ENCODE measurements at places on chromosomes 1 and 21.
A peak's percentile ranks its signal among the peaks of the same experiment; 100 is the strongest.

DNA sequence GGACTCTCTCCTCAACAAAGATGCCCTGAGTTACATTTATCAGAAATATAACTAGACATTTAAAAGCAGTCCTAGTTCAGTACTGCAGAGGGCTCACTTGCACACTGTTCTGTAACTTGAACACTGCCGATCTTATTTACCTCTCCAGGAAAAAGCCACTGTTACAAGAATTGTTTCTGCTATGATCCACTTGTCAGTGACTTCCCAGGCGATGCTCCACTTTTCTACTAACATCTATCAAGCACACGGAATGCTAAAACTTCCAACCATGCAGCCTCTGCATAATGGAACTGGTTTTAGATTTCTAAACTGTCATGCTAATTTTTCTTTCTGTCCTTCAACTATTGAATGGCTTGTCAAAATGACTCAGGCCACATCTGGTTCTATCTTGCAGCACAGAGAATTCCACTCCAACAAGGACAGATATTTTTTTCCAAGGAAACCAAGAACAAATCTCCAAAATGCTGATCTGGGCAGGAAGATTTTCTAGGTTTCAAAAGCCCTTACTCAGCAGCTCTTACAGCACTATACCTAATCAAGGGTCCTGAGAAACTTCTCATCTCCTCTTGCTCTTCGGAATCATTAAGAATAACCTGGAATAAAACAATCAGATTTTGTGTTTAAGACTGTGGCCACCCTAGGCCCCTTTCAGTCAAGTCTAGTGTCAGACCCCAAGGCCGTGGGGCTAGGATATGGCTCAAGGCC lies 9.9 kb downstream of the SEC16B start:
- no peak for DNase-seq

DNA sequence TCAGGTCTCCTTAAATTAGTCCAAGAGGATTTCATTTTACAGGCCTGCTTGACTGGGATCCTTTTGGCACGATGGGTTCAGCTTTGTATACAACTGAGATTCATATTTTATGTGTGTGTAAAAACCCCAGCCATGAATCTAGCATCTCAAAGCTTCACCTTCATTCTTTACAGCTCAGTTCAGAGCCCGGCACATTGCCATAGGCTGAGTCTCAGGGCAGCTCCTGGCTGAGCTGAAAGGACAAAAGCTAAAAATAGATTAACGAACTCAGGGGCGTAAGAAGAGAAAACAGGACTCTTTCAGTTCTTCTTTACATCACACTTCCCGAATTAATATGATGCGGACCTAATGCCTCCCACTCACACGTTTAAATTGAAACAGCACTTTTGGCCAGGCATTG lies 262.8 kb upstream of the PBX1 start:
- DNase-seq = no peak

- DNase-seq = no peak
Observed at GRCh38 chr1:186165303-186165702, 209.8 kb downstream of the TPR start.

DNA sequence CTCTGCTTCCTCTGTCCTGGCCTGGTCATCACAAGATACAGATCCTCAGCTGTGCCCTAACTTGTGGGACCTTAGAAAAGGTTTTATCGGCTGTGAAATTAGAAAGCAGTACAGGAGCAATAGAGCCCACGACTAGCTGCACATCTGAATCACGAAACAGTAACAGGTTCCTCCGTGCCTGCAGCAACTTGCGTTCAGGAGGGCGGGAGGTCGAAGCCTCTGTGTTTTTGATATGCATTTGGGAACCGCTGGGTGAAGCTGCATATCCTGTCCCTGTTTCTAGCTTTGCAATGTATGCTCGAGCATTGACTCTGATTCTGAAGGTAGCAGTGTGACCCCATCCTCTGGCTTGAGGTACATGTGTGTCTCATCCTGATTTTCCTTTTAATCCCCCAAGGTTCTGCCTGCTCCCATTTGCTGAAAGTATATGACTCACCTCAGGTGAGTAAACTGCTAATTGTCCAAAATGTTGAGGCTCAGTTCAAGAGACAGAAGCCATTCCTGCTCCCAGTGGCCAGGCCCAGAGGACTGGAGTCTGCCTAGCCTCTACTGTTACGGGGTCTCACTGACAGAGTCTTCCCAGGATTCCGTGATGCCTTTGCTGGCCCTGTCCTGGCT lies 44.3 kb downstream of the SCCPDH start:
- DNase-seq = no peak

DNA sequence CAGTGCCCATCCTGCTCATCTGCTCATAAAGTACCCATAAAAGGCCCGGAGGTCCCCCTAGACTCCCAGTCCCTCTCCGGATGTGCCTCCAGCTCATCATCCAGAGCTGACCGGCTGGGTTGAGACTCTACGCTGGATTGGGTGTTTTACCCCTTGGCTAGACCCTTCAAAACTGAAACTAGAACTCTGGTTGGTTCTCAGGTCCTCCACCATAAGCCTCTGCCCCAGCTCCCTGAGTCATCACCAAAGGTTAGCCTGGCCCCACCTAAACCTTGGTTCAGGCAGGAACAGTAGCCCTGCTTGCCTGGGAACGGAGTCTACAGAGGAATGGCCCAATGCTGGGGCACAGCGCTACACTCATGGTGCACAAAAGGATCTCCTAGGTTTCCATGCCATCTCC lies 75.1 kb downstream of the TLR5 start:
- DNase-seq = no peak

GRCh38 chr1:2174348-2175054 lies 20.1 kb downstream of the FAAP20 start:
- DNase-seq = no peak

DNA sequence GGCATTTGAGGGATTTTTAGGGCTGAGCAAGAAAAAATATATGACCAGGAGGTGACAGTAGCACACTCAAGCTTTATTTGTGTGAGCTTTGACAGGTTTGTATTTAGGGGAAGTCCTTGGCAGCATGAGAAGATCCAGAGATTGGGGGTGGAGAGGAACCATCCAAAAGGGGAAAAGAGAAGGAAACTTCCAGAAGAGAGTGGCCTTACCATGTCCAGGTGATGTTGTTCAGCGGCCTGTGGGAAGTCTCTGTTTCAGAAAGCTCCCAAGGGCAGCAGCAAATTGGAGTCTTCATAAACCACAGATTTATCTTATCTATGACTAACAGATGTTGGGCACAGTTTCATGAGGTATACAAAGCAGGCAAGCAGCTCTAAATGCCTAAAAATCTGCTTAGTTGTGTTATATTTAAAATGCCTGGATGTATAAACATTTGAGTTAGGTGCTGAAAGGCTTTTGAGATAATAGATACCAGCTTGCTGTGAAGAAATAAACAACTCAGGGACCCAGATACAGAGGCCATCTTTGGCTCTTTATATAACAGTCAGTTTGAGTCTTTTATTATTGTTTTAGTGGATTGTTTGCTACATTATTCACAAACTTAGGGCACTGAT lies 21.2 kb upstream of the ADAR start:
- no peak for DNase-seq

DNA sequence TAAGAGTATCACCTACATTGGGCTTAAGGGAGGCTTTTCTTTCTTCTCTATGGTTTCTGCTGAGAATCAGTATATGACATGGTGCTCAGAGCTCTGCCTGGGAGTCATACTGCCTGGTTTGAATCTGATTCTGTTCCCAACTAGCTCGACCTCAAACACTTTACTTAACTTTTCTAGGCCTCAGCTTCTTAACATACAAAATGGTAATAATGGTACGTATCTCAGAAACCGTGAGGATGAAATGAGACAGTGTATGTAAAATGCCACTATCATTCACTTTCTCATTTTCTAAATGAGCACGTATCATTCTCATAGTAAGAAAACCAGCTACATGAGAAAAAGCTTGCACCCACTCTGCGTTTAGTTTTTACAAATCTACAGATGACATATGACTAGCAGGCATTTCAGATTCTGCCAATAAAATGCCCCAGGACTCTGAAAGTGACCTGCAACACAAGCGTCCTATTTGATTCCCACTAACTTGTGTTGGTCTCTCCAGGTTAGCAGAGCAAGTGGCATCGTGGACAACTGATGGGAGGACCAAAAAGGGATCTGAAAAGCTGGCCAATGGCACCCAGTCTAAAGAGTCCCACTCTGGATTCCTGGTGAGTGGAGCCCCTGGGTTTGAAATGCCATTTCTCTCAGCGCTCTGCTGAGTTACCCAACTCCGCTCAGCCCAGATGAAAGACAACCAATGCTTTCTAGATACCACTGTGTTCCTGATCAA lies 6.1 kb downstream of the CTNNBIP1 start:
- DNase-seq = no peak

GRCh38 chr1:47742890-47743760 lies 254.1 kb downstream of the TRABD2B start:
- no peak for DNase-seq

DNA sequence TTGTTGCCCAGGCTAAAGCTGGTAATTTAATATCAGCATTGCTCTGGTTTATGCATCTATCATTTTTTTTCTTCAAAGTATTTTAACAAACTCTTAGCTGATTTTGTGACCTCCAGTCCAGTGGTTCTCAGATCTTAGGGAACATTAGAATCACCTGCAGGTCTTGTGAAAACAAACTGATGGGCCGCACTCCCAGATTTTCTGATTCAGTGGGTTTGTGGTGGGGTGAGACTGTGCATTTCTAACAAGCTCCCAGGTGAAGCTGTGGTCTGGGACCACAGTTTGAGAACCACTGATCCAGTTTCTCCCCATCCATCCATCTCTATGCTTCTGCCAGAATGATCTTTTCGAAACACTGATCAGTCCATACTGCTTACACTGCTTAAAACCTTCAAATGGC lies 305.7 kb upstream of the USP24 start:
- DNase-seq = no peak

GRCh38 chr1:30291526-30291925 lies 431.9 kb downstream of the MATN1 start:
- no peak for DNase-seq

DNA sequence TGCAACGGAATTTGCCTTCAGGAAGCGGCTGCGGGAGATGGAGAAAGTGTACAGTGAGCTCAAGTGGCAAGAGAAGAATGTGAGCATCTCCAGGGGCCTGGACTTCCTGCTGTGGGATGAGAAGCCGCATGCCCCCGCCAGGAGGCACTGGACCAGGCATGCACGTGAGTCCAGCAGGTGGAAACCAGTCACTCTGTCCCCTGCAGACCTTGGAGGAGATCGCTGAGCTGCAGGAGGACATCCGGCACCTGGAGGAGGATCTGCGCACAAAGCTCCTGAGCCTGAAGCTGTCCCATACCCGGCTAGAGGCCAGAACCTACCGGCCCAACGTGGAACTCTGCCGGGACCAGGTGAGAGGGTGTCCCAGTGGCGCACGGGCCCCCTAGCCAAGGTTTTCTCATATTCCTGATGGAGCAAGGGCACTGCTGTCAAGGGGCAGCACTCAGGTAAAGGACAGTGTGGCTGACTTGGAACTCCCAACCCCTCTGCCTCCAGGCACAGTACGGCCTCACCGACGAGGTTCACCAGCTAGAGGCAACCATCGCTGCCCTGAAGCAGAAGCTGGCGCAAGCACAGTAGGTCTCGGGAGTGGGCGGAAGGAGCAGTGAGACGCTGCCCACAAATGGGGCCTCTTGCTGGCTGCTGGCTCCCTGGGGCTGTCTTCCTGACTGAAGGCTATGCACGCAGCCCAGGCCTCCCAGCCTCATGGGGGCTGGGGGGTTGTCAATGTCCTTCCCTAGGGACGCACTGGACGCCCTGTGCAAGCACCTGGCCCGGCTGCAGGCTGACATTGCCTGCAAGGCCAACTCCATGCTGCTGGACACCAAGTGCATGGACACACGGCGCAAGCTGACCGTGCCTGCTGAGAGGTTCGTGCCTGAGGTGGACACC lies 1.2 kb upstream of the ADPRS start:
- DNase-seq = peak; percentile 26

- DNase-seq = no peak
Observed at GRCh38 chr21:16910435-16911165, 602.2 kb upstream of the CXADR start.

GRCh38 chr1:95029532-95029931 lies 43.2 kb downstream of the ALG14 start:
- no peak for DNase-seq

- no peak for DNase-seq
Observed at GRCh38 chr1:114173680-114174079, 20.0 kb upstream of the SYT6 start.

DNA sequence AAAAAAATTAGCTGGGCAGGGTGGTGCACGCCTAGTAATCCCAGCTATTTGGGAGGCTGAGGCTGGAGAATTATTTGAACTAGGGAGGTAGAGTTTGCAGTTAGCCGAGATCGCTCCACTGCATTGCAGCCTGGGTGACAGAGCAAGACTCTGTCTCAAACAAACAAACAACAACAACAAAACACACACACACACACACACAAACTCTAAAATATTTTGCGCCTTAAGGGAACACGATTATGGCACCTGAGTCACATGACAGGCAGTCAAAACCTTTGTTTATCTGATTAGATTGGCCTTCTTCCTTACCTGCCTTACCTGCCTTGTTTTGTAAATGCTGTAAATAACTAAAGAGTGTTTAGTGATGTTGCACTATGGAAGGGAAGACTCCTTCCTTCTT lies 20.6 kb upstream of the WNT2B start:
- DNase-seq = no peak

GRCh38 chr1:178188306-178188705 lies 94.4 kb downstream of the RASAL2 start:
- no peak for DNase-seq

- DNase-seq = no peak
Observed at GRCh38 chr1:85991261-85991660, 165.3 kb downstream of the COL24A1 start.

DNA sequence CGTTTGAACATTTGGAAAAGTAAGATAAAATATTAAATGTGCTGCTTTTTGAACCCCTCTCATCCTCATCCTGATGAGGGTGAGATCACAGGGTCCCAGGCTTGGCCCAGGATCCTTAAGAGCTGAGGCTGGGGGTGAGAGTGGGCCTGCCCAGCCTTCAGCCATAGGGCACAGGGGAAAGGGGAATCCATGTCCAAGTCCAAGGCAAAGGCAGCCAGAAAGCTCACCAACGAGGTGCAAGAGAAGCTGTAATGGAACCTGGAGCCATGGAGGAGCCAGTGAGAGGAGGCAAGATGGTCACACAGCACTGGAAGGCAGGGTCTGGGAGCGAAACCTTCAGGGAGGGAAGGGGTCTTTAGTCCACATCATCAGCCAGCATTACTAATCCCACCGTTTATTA lies 191.9 kb downstream of the RRAGC start:
- DNase-seq = no peak

- no peak for DNase-seq
Observed at GRCh38 chr1:20102875-20103274, 16.5 kb downstream of the PLA2G2D start.

- no peak for DNase-seq
Observed at GRCh38 chr21:15809065-15809464, 79.3 kb downstream of the USP25 start.

- DNase-seq = no peak
Observed at GRCh38 chr1:45669859-45670655, 16.3 kb downstream of the GPBP1L1 start.
